ENCODE measurements at places on chromosomes 13 and 19.

DNA sequence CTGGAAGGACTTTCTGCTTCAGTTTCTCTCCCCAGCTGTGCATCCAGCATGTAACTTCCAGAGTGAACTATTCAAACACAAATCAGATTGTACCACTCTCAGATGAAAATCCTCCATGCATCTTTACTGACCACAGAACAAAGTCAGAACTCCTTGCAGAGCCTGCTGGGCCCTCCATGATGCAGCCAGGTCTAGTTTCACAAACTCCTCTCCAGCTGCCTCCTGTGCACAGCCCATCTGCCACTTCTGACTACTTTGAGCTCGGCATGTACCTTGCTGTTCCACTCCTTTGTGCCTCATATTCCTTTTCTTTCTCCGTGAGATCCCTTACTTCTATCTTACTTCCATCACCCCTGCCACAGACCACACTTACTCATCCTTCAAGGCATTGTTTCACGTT lies 31.4 kb downstream of the NALCN start:
- DNase-seq: no peak

DNA sequence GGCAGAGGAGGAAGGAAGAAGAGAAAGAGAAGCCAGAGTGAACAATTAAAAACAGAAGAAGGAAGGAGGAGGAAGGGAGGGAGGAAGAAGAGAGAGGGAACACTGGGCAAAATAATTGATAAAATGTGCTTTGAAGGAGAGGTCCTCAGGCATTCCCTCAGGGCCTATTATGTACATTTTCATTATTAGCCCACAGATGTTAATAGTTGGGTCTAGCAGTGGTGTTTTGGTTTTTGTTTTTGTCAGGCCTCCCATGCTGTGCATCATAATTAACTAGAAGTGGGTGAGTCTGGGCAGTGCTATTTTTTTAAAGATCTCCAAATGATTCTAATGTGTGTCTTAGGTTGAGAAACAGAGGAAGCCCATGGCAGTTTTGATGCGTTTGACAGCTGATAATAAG lies 178.1 kb downstream of the TDRD3 start:
- DNase-seq: no peak

DNA sequence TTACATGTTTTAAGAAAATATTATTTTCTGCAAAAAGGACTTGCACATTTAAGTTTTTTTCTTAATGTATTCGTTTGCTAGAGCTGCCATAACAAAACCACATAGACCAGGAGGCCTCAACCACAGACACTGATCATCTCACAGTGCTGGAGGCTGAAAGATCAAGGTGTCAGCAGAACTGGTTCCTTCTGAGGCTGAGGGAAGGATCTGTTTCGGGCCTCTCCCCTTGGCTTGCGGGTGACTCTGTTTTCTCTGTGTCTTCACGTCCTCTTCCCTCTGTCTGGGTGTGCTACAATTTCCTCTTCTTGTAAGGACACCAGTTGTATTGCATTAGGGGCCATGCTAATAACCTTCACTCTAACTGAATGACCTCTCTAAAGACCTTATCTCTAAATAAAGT lies 364.2 kb downstream of the IRS2 start:
- no peak for DNase-seq

DNA sequence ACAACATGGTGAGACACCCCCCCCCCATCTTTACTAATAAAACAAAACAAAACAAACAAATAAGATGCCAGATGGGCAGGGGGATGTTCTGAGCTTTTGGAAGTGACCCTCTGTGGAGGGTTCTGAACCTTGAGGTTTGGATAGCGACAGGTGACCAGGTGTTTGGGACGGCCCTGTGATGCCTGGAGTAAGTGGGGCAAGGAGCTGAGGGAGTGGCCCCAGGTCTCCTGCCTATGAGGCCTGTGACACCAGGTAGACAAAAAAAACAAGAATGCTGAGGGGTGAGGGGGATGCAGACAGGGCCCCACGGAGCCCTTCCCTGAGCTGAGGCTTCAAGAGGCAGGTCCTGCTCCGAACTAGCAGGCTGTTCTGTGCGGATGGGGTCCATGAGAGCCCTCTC lies 9.2 kb downstream of the ADGRE2 start:
- no peak for DNase-seq

GRCh38 chr19:10815007-10815536 lies 20.9 kb downstream of the TMED1 start:
- no peak for DNase-seq

DNA sequence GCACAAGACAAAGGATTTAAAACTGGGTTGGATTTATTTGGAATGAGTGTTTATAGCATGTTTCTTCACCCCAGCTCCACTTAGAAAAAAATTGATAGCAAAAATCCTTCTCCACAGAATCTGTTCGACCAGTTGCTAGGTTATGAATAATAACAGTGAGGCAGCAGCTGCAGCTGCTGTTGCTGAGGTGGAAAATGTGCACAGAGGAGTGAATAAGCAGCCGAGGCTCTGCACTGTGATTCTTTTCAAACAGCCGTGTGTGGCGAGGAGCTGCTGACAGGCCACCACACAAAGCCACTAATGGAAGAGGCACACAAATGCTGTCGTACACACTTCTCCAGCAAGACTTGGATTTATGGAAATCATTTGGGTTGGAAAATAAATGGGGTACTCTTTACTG lies 6.4 kb upstream of the RASL11A start:
- no peak for DNase-seq

GRCh38 chr19:8641908-8642547 lies 11.6 kb downstream of the NFILZ start:
- DNase-seq: no peak

DNA sequence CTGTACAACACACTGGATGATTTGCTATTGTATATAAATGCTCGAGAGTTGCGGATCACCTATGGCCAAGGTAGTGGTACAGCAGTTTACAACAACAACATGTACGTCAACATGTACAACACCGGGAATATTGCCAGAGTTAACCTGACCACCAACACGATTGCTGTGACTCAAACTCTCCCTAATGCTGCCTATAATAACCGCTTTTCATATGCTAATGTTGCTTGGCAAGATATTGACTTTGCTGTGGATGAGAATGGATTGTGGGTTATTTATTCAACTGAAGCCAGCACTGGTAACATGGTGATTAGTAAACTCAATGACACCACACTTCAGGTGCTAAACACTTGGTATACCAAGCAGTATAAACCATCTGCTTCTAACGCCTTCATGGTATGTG lies 21.5 kb downstream of the OLFM4 start:
- DNase-seq: no peak

GRCh38 chr19:293436-294110 lies 2.4 kb upstream of the PLPP2 start:
- DNase-seq: no peak

DNA sequence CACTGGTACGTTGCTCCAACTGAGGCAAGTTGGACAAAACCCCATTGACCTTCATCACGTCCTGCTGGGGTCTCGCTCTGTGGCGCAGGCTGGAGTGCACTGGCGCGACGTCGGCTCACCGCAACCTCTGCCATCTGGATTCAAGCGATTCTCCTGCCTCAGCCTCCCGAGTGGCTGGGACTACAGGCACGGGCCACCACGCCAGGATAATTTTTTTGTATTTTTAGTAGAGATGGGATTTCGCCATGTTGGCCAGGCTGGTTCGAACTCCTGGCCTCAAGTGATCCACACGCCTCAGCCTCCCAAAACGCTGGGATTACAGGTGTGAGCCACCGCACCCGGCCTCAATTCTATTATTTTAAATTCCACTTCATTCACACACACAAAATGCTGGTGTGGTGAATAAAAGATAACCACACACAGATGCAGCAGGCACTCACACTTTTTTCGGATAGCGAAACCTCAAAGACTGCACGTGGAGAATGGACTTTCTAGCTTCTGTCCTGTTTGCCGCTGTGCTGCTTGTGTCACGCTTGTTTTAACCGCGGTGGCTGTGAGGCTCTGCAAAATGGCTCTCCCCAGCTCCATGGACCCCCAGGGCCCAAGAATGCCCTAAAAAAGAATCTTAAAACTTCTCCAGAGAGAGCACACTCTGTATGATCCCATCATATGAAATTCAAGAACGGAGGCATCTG lies 58.4 kb downstream of the COL4A1 start:
- no peak for DNase-seq

DNA sequence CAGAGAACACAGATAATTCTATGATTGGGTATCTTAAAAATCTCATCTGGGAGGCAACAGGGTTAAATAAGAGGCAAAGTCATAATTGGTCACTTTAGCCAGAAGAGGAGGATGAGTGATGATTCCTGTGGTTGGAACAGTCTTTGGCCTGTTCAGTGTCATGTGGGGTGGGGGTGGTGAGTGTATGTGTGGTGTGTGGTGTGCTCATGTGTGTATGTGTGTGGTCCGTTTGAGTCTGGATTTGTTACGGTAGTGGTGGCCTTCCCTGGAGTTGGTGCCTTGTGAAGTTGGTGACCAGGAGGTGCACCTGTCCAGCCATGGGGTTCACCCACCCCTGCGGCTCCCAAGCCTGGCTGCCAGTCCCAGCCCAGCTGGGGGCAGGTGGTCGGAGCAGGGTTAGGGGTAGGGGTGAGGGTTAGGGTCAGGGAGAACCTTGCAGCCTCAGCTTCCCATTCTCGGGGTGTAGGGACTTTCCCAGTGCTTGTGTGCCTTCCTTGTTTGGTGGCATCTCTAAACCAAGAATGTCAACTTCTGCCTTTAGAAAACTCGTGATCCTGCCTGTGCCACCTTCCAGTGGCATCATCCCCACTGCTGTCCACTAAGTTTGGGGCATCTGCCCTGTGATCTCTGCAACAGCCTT lies 97.5 kb downstream of the RAB20 start:
- DNase-seq: no peak

DNA sequence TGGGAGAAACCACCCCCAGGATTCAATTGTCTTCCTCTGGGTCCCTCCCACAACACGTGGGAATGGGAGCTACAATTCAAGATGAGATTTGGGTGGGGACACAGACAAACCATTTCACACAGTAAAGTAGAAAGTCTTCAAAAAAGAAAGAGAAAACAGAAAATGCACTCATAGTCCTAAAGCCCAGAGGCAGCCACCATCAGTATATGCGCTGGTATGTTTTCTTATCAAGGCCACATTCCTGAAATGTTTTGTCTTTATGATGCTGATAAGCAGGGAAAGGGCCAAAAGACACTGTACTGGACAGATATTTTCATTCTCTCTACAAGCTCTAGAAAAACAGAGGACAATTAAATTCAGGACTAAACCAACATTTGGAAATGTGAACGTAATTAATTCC lies 375.8 kb upstream of the TSHZ3 start:
- no peak for DNase-seq

- DNase-seq: no peak
Measured at GRCh38 chr19:5251096-5252065, 89.2 kb downstream of the PTPRS start.

DNA sequence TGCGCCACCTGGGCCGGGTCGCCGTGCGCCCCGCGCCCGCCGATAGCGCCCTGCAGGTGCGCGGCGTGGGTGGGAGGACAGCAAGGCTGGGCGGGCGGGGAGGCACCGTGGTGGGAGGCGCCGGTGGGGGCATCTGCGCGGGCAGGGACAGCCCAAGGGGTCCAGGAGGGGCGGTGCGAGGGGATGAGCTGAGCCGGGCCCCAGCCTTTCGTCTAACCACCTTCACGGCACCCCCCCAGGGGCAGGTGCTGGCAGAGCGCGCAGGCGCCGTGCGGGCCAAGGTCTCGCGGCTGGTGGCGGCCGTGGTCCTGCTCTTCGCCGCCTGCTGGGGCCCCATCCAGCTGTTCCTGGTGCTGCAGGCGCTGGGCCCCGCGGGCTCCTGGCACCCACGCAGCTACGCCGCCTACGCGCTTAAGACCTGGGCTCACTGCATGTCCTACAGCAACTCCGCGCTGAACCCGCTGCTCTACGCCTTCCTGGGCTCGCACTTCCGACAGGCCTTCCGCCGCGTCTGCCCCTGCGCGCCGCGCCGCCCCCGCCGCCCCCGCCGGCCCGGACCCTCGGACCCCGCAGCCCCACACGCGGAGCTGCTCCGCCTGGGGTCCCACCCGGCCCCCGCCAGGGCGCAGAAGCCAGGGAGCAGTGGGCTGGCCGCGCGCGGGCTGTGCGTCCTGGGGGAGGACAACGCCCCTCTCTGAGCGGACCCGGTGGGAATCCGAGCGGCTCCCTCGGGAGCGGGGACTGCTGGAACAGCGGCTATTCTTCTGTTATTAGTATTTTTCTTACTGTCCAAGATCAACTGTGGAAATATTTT lies 3.1 kb downstream of the KISS1R start:
- no peak for DNase-seq

DNA sequence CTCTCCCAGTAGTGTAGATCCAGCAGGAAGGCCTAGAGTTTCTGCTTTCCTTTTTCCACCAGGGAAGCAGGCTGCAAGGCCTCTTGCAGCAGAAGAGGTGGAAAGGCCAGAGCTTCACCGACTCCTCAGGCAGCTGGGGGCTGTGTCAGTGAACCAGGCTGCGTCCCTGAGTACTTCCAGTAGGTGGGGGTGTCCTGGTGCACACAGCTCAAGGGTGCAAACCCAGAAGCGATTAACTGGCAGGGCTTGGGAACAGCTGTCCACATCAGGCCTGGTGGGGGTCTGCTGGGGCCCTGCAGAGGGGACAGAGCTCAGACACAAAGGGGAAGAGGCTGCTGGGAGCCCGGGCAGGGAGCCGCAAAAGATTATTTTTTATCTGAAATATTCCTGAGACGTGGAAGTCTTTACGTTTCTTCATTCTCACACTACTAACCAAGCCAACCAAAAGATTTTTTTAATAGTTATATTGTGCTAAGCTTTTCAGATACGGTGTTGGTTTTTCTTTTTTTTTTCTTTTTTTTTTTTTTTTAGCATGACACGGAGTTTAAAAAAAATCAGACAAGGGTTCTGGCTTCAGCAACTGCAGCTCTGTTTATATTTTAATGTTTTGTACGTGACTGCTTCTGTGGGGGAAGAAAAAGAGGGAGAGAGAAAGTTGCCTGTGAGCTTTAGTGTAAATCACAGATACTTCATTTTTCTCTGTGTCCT lies 11.0 kb downstream of the TSHZ3 start:
- no peak for DNase-seq

DNA sequence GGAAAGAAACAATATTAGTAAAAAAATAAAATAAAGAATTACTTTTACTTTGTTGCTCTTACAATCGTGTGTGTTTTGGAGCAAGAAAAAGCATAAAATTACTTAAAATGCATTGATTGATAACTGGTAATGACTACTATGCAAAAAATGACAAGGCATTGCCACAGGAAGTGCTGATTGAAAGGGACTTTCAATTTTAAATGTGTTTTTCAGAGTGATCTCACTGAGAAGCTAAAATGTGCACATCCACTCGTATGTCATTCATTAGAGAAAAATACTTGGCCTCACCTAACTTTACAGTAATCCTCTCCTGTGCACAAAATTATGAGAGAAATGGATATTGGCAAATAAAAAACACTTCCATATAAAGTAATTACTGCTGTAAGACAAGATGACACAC lies 934.9 kb downstream of the SLITRK6 start:
- DNase-seq: no peak

DNA sequence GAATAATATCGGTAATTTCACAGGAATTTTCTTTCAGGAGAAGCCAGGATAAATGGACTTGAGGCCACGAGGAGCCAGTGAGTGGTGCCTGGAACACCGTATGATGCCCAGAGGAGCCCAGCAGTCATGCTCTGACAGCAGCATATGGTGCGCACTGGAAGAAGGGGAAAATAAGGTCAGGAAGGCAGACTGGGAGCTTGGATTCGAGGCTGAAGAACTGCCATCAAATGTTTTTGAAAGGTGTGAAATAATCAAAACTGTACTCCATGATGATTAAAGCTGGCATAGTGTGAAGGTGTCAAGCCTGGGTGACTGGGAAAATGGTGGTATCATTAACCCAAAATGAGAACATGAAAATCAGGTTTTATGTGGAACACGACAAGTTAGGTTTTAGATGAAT lies 374.2 kb downstream of the DIAPH3 start:
- no peak for DNase-seq

GRCh38 chr19:55457683-55458457 lies 3.6 kb downstream of the ISOC2 start:
- no peak for DNase-seq
